ENCODE measurements at places on chromosomes 5 and 9.

GRCh38 chr9:85079349-85079748, 409.8 kb downstream of the NTRK2 start:
- no peak for DNase-seq

DNA sequence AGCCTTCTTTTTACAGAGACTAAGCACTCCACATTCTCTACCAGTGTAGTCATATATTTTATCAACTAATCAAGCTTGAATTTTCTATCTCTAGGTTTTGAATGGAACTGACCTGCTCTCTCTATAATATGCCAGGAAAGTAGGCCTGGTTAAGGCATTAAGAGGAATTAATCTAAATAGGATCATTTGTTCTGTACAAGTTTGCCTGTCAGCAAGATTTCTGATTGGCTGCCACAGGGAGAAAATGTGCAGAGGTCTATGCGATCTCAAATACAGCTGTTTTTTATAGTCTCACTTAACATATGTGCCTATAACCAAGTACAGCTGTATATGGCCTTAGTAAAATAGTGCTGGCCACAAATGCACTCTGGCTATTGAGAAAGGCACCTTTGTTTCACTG, 418.8 kb downstream of the KDM4C start:
- no peak for DNase-seq

DNA sequence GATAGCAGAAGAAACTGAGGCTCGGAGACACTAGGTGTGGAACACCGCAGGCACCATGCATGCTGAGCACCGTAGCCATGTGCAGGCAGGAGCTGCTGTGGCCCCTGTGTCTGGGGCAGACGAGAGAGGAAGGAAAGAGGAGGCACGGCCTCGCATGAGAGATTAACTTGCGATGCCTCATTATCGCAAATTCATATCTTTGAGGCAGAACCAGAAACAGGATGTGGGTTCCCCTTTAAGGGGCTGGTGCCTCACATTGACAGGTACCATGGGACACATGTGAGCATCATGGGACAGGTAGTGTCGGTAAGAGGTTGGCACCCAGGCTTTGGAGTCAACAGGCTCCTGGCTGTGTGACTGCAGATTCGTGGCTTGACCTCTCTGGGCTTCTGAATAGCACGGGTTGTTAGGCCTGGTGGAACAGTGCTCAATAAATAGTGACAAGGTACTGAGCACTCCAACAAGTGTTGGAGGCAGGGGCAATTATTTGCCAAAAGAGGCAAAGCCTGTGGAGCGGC, 40.8 kb downstream of the NAIF1 start:
- DNase-seq, result peak; percentile 55

DNA sequence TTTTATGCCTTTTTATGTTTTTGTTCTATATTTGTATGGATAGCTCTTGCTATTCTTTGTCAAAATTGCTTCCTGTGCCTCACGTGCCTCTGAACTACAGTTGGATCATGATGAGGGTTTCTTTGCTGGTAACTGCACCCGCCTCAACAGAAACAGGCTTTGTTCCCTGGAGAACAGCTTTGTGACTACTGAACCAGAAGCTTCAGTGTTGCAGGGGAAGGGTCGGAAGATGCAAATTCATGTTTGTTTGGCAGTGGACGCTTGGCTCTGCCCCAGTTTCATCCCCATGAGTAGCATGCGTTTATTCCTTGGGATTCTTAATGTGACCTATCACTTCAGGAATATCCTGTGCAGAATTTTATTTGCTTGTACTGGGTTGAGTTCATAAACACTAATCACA, 959.1 kb upstream of the WWC1 start:
- no peak for DNase-seq

DNA sequence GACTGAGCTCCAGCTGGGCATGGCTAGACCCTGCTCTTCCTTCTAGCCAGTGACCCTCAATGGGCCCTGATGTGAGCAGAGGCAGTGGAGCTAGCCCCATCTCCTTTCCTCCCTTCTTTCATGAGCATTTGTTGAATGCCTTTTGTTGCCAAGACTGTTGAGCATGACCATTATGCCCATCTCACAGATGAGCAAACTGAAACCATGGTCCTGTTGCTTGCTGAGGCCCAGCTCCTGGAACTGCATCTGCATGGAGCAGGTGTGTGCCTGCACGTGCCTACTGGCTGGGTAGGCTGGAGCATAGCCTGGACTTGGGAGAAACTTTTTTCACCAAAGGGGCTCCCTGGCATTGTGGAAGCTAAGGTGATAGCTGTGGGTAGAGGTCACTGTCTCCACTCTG, 3.0 kb upstream of the WNK2 start:
- no peak for DNase-seq

- peak; percentile 1 for DNase-seq
These were observed 26.3 kb downstream of the SPZ1 start for GRCh38 chr5:80346055-80346454.

DNA sequence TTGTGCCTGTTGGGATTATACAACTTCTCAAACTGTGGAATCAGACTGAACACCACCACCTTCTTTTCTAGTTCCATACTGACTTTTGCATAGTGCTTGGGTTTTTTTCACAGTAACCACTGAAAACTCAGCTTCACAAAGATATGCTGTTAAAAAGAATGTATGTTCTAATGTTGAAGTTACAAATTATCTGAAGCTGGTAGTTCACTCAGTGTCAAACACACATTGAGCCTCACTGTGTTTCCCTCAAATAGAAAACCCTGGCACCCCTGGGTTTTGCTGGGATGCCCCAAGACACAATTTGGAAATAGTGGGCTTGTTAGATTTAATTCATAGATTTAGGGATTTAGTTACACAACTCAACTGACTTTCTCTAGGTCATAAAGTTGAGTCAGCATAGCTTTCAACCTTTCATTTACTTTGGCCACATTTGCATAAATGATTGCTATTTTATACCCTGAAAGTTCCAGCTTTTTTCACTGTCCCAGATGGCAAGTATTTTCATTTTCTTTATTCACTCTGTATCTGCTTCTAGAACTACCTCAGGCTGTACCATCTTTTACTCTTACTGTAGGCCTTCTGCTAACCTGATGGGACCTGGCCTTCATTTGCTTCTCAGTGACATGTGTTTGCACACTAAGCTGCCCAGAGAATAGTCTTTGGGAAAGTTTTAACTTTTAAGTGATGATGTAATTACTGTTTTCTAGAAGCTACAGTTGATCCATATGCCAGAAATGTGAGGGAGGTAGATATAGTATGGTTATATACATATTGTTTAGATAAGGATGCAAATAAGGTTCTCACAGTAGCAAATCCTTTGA, 115.1 kb downstream of the CDC42SE2 start:
- DNase-seq, result no peak

- DNase-seq, result no peak
These were observed 162.0 kb upstream of the SMIM23 start for GRCh38 chr5:171623551-171624097.

DNA sequence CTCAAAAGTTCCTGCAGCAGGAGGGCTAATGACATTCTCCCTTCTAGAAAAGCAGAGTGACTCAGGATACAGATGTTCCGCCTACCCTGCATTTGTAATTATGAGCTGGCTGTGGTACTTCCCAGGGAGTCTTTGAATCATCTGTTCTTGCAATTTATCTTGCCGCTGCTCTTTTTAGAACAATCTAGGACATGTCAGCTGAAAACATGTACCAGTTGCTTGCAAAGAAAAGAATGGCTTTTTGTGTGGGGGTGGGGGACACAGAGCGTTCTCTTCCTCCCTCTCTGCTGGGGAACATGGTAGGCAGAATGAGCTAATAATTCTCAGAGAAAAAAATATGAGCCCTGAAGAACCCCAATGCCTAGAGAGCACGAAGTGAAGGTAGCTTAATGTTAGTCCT, 51.7 kb upstream of the TUT7 start:
- DNase-seq, result peak; percentile 20

DNA sequence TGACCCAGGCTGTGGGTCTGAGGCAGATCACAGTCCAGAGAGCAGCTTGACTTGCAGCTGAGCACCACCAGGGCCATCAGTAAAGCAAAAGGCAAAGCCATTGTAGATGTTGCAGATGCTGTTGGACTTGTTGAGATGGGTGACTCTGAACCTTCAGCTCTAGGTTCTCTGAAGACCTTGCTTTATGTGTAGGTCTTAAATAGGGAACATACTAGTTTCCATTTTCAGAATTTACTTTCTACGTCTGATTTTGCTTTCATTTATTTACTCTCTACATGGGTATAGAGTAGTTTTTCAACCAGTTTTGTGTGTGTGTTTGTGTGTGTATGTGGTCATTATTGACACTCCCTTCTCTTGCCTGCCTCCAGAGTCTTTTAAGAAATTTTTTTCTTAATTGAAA, at the start of gene IFNA6:
IFNA6 (minus strand) TSS at position 101 of the 400 bp plus-strand sequence; CDS start at position 101, 0 bp downstream.
- DNase-seq, result no peak

- DNase-seq, result no peak
These were observed 35.2 kb upstream of the IRX4 start for GRCh38 chr5:1917830-1918487.

- no peak for DNase-seq
These were observed 81.4 kb downstream of the COL5A1 start for GRCh38 chr9:134723037-134723436.

GRCh38 chr5:67960939-67961338, 254.6 kb upstream of the PIK3R1 start:
- no peak for DNase-seq

GRCh38 chr5:58025809-58026208, 434.1 kb downstream of the PLK2 start:
- no peak for DNase-seq

GRCh38 chr9:113573046-113573958, 109.8 kb downstream of the RGS3 start:
- DNase-seq, result no peak

Measured in stimulated activated CD4-positive, alpha-beta T cell treated with anti-CD3 and anti-CD28 coated beads, Interleukin-2, amount 100 ng/mL, for 48 hours (primary cell).